Natural killer cell (primary cell): ENCODE measurements at places on chromosomes 2 and 18. TPM values are rescaled to one million over a fixed set of nuclear protein-coding genes. Genes with fewer than 3 reads are reported as not detected.
A peak's percentile ranks its signal among the peaks of the same experiment; 100 is the strongest.

Gene MBD2
- total RNA-seq, result 74.8 TPM

Gene NAT8
- not detected for total RNA-seq

Gene PKDCC
- total RNA-seq, result 0.50 TPM

Gene CNRIP1
- total RNA-seq, result 0.39 TPM

Gene GPR75
- total RNA-seq, result 3.8 TPM

Gene CDH20
- total RNA-seq, result not detected

DNA sequence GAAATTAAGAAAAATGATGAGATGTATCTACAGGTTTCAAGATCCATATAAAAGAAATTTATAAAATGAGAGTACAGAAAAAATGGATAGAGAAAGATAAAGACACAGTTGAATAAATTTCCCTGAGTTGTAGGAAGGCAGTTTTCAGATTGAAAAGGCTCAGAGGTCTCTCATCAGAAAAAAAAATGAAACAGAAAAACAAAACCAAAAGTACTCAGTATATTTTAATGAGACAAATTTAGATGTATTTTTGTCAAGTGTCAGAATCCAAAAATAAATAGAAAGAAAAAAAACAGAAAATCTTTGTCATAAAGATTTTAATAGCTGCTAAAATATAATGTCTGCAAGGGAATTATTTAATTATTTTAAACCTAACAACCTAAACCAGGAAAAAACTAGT lies 520.5 kb downstream of the KCNJ3 start:
- no peak for DNase-seq

DNA sequence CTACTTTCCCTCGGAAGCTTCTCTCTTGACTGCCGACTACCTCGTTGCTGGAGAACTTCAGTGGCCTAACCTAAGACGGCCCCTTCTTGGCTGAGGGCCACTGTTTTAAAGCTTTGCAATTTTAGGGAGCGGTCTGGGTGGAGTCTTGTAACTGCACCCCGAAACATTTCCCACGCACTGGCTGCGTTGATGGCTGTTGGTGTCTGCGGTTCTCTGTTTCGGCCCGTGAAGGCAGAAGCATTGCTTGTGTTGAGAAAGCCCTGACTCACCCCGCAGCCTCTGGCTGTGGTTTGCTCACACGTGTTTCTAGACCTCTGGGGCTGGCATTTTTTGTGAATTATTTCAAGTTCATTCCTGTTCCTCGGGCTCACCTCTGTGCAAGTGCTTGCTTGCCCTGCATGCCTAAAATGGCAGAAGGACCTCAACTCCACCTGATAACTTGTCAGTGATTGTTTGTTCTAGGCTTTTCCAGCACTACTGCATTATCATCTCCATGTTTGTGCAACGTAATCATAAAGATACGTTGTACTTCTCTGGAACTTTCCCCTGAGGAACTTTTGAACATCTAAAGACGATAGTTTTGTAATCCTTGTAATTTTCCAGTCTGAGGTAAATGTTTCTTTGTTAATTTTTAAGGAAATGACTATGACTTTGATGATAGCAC lies 94.2 kb upstream of the DLX2 start:
- DNase-seq, result no peak

- peak; percentile 43 for DNase-seq
Observed at GRCh38 chr2:143150287-143150686, 21.1 kb downstream of the ARHGAP15 start.

DNA sequence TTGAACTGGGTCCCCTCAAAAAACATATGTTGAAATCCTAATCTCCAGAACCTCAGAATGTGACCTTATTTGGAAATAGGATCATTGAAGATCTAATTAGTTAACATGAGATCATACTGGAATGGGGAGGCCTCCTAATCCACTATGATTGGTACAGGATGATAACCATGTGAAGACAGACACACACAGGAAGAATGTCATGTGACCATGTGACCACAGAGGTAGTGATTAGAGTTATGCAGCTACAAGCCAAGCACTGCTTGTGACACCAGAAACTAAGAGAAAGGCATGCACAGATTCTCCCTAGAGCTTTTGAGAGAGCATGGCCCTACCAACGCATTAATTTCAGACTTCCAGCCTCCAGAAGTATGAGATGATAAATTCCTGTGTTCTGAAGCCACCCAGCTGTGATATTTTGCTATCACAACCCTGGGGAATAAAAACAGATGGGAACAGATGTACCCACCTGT lies 47.0 kb upstream of the TGIF1 start:
- no peak for DNase-seq

GRCh38 chr2:216575465-216575864 lies 57.8 kb upstream of the IGFBP2 start:
- no peak for DNase-seq

- no peak for DNase-seq
Observed at GRCh38 chr18:77008576-77009315, 123.8 kb downstream of the MBP start.

DNA sequence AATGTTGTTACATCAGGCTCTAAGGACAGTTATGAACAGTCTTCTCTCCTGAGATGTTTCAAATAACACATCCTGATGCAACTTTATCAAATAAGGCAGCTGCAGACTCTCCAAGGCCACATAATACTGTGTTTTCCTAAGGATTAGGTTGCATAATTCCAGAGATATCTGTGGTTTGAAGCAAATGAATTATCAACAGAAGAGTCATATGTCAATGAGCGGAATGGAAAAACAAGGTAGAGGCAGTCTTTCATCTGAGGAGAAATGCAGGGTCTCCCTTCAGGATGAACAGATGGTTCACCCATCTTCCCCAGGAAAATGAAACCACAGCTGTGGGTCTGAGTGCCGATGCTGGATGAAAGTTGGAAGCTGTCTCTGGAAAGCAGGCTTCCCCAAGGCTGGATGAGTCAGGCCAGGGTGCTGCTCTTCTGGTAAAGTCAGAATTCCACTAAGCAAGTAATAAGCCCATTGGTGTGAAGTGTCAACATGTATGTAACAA lies 22.2 kb downstream of the LYG1 start:
- DNase-seq, result no peak

DNA sequence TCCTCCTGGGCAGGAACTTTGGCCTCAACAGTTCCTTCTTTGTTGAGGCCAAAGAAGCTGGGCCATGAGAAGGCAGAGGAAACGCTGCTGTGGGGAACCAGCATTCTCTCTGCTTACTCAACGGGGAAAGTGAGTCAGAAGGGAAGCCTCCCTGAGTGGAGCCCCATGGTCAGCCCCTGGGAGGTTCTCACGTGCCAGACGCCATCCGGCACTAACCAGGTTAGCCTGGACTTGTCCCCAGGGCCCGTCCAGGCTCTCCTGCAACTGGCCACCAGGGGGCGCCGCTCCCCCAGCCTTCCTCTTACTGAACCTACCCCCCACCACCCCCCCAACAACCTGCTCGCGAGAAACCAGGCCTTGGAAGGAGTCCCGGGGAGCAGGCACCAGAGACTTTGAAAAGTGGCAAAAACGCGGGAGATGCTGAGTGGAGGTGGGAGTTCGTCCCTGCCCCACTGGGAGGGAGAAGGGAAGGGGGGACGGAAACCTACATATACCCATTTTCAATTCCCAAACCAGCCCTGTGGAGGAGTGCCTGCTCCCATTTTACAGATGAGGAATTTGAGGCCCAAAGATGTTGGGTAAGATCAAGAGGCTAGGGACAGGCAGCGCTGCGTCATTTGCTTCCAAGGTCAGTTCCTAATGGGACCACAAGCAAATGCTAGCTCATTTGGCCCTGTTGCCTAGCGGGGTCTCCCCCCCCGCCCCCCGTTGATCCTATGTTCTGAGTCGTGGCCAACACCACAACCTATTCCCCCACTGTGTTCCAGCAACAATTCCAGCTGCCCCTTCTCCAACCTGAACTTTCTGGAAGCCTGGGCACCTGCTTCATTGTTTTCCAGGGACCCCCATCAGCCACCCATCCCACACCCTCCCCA lies 20.0 kb downstream of the TEX44 start:
- peak; percentile 92 for DNase-seq

GRCh38 chr18:49017813-49018553 lies 67.2 kb upstream of the SMAD7 start:
- DNase-seq, result no peak

DNA sequence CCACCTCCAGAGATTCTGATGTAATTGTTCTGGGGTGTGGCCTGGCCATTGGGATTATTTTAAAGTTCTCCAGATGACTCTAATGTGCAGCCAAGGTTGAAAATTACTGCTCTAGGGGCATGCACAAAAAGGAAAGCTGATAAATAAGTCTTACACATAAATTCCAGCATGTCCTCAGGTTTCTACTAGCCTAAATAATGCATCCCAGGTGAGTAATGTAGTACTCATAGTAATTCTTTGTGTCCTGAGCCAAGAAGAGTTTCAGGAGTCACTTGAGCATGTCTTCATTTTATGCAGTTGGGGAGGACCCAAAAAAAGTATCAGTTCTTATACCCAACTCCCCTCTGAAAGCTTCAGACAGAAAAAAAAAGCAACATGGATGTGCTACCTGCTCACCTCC lies 130.1 kb upstream of the SP5 start:
- no peak for DNase-seq

- no peak for DNase-seq
Observed at GRCh38 chr2:222240676-222241049, 58.1 kb downstream of the PAX3 start.

DNA sequence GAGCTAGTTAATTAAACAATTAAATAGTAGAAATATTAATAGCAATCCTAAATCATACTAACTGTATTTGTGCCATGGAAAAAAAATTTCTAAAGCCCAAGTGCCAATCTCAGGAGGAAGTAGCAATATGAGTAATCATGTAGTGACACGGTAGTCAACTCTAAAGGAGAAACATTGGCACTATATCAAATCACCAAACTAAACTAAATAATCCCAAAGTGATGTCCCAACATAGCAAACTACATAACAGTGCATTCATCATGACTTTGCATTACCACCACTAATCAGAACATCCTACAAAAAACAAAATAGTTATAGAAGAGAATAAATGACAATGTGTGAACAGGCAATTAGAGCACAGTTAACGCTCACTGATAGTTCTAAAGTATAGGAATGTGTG lies 195.1 kb downstream of the EXOC6B start:
- DNase-seq, result no peak

DNA sequence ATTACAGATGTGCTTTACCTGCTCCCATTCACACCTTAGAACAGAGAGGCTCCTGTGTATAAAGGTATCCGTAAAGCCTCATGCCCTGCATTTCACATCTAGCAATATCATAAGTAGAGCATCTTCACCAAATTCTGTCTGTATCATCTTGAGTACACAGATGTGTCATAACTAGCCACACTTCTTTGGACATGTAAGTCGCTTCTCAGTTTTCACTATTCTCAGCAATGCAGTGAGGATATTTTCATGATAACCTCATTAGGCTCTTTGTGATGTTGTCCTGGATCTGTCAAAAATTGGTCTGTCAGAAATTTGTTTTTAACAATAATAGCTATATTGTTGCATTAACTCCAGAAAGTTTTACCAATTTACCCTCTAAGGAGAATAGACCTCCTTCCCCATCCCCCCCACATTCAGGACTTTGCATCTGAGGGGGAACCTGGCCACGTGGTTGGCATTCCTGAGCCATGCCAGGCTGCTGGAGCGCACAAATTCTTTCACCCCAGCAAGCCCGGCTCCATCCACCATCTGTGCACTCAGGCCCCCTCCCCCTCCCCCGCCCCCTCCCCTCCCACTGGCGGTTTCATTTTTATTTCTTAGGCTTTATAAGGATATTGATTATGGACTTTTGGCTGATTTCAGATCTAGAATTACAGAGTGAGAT lies 34.1 kb downstream of the AGAP1 start:
- DNase-seq, result no peak

DNA sequence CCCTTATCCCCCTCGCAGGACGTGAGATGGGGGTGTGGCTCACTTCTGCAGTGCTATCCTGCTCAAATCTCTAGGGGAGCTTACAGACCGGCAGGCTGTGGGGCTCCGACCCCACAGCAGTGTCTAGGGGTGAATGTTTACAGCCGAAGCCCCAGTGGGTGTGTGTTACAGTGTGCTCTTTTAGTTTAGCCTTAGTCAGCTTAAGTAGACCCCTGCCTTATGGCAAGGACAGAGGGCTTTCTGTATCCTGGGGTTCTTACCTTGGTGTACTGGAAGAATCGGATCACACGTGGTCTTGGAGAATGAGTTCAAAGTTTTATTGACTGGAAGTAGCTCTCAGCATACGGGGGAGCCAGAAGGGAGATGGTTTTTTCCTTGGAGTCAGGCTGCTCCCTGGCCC lies 348.2 kb upstream of the GYPC start:
- no peak for DNase-seq

DNA sequence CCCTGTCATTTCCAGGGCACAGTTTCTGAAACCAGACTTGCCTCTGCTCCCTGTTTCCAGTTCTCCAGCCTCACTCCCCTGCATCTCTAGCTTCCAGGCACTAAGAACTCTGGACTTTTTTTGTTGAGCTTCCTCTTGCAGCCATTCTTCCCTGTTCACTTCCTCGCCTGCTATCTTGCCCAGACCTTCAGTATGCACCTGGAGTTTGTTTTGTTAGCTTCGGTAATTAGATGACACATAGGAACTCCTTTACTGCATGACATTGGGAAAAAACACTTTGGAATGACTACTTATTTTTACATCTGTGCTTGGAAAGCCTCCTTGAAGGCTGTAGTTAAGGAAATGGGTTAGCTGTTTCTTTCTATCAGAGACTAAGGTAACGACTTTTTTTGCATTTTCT lies 35.2 kb downstream of the OTOF start:
- no peak for DNase-seq

DNA sequence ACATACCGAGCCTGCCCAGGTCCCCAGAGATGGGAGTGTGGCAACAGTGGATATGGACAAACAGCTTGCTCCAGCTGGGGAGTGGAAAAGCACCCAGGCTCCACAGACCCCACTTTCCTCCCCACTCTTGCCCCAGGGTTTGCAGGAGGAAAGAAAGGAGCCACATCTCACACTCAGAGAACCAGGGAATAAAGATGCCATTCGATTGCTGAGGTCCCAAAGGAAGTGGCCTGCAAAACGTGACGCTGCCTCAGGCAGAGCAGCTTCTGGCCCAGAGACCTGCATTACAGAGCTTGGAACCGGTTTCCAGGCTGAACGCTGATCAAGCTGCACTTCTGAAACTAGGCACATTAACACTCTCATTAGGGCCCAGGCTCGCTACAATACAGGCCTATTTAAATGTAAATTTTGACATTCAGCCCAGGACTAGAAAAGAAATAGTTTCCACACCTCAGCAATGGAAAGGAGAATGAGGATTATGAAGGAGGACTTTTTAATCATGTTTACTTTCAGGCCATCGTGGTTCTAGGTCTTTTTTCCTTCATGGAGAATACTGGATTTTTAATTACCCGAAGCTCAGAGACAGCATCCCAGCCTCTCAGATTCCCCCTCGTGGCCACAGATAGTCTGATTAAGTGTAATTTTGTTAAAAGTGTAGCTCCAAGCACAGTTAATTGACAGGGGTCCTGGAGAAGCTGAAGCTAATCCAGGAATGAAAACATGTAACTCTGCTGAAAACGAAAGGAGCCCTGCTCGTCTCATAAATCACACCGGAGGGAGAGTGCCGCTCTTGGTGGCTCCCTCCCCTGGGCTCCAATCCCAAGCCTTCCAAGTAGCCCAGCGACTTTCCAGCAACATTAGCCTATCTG lies 221.3 kb upstream of the RAB6C start:
- DNase-seq, result no peak

DNA sequence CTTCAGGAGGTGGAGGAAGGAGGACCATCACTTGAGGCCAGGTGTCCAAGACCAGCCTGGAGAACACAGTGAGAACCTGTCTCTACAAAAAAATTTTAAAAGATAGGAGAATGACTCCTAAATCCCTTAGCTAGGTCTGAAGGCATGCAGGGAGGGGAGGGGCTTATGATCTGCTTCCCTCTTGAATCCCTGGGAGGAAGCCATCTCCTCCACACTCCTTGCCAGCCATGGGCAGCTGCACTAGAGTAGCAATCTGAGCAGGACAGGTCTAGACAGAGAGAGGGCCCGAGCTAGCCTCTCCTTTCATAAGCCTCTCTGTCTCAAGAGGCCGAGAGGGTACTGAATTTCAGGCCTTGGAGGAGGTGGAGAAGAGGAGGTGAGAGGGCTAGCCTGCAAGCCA lies 42.5 kb downstream of the DAPL1 start:
- no peak for DNase-seq
